ENCODE measurements at places on chromosomes 7 and 10.

DNA sequence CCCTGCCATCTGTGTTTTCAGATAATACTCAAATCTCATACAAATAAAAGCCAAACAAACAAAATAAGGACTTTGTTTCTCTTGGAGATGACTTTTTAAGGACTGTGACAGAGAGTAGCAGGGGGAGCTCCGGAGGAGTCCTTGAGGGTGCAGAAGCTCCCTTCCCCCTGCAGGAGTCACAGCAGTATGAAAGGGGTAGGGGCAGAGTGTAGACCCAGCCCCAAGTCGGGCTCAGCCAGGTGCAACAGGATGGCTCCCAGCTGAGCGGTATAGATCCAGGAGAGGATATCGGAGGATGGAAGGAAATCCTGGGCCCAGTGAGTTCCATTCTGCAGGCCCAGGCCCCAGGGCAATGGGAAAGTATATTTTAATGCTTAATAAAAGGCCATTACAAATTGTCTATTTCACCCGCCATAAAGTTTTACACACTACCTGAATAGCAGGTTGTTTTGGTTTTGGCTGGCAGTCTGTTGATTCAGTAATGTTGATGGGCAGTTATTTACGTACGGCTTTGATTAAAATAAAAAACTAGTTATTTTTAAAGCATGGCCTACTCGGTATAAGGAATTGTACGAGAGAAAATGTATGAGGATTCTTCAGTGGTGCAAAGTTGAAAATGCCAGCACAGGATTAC, 206.0 kb downstream of the CELF2 start:
- DNase-seq, result no peak

GRCh38 chr7:136845899-136846465, 22.5 kb upstream of the CHRM2 start:
- DNase-seq, result no peak

- peak; percentile 5 for DNase-seq
These were observed 342.7 kb upstream of the ETV1 start for GRCh38 chr7:14332155-14332554.

DNA sequence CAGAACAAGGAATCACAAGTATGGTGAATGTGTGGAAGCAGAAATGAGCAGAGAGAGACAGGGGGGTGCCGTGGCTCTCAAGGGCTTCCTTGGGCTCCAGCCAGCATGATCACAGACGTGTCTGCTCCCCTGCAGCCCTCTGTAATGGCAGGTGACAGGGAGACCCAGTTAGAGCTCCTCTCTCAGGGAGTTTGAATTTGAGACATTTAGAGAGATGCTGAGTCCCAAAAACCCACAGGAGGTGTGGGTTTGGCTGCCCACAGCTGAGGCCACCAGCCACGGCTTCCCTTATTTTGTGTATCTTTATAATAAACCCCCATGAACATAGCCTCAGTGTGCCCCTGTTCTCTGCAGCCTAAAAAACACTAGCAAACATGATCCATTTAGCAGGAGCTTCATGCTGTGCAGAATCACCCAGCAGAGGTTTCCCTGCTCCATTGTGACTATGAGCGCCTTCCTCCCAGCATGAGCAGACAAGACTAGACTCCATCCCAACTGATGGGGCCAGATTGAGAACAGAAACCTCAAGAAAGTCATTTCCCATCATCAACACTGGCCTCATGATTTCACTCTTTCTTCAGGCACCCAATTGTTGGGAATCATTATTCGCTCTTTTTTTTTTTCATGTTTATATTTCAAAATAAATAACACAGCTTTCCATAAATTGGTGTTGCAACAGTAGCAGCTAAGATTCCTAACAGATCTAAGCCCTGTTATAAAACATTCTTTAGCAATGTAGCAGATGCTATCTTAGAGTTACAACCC, 13.4 kb downstream of the NOD1 start:
- no peak for DNase-seq

DNA sequence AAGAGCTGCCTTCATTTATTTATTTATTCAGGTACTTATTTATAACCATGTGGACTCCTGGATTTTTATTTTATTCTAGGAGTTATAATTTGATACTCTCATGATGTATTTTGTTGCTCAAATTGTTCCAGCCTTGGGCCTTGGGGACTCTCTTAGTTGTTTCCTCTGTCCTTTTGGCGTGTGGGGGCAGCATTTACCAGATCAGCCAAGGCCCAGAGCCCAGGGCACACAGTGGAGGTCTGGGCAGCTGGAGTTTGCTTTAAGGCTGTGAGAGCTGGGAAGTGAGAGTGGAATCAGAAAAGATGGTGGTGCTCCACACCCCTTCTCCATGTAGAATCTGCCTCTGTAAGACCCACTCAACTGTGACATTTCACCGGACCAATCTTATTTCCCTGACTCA, 398.9 kb downstream of the RPS24 start:
- no peak for DNase-seq

GRCh38 chr10:69629519-69629896, 539 bp upstream of the FAM241B start:
- no peak for DNase-seq

DNA sequence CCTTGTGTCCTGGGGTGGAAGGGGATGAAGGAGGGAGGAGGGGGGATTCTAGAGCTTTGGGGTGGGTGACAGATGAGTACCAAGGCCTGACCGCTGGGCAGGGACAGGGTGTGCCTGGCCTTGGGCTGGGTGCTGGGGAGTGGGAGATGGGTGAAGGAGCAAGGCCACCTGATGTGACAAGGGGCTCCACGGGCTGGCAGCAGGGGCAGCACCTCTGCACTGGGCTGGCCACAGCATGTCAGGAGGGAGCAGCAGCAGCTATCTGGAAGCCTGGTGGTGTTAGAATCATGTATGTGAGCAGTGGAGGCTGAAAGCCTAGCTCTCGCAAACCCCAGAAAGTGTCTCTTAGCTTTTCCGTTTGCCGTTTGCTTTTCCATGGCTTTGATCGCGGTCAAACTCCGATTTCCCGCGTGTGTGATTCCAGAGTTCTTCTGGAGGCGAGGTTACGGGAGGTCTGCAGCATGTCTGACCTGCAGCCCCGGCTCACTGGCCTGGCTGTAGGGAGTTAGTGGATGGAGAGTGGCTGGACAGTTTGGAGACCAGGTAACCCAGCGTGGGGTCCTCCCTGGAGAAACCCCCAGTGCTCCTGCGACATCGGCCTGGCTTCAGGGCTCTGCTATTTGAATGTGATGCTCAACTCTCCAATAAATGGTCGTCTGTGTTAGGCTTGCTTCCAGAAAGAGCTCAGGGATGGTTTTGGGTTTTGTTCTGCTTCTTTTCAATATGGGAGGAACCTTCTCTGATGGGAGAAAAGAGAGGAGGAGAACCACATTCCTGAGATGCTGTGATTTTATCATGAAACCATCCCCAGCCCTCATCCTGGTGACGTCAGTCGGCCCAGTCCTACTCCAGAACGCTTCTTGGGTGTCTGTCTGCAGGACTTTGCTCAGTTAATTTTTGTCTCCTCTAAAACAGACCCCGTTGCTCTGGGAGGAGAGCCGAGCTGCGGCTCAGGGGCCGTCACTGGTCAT, 105.5 kb downstream of the CUX1 start:
- peak; percentile 65 for DNase-seq

Data from pancreas (tissue), 10 donors.